ENCODE measurements at places on chromosomes 13 and 19.

GRCh38 chr13:31452525-31452924, 252.8 kb downstream of the B3GLCT start:
- no peak for DNase-seq

- no peak for DNase-seq
Measured at GRCh38 chr13:30126903-30127428, 180.4 kb downstream of the KATNAL1 start.

GRCh38 chr13:20582026-20582425, 15.1 kb downstream of the IFT88 start:
- no peak for DNase-seq

- no peak for DNase-seq
Measured at GRCh38 chr13:26604784-26605545, 47.5 kb downstream of the WASF3 start.

- no peak for DNase-seq
Measured at GRCh38 chr13:74194846-74195245, 60.6 kb upstream of the KLF12 start.

GRCh38 chr13:81487151-81487550, 1146.2 kb upstream of the SPRY2 start:
- DNase-seq, result peak; percentile 26

DNA sequence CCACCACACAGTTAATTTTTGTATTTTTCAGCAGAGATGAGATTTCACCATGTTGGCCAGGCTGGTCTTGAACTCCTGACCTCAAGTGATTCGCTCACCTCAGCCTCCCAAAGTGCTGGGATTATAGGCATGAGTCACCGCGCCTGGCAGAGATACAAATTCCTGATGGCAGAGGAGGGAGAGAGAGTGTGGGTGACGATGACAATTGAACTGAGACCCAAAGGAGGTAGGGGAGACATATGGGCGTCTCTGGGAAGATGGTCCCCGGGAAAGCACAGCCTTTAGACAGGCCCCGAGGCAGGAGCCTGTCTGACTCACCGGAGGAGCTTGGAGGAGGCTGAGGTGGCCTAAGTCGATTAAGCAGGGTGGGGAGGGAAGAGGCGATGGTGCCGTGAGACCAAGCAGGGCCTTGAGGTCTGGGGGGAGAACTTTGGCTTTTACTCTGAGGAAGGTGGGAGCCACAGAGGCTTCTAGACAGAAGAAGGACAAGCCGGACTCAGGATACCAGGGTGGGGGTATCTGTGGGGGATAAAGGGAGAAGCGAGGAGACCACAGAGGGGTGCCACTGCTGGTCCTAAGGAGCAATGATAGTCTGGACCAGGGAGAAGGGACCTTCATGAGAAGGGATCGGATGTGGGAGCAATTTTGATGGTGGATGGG, 38.2 kb downstream of the ARRDC2 start:
- DNase-seq, result no peak

GRCh38 chr13:50357586-50358118, 342.4 kb downstream of the KCNRG start:
- DNase-seq, result peak; percentile 85

GRCh38 chr13:32248801-32249200, 66.4 kb downstream of the ZAR1L start:
- no peak for DNase-seq

GRCh38 chr13:43545317-43545874, 241.4 kb downstream of the ENOX1 start:
- DNase-seq, result no peak

- no peak for DNase-seq
Measured at GRCh38 chr13:84686973-84687372, 804.7 kb upstream of the SLITRK1 start.

- DNase-seq, result peak; percentile 61
Measured at GRCh38 chr13:36919833-36920615, at the start of gene SMAD9. TSS of gene SMAD9 (minus strand) at chr13:36920238. CDS start at chr13:36879689, 40,549 bp downstream.

DNA sequence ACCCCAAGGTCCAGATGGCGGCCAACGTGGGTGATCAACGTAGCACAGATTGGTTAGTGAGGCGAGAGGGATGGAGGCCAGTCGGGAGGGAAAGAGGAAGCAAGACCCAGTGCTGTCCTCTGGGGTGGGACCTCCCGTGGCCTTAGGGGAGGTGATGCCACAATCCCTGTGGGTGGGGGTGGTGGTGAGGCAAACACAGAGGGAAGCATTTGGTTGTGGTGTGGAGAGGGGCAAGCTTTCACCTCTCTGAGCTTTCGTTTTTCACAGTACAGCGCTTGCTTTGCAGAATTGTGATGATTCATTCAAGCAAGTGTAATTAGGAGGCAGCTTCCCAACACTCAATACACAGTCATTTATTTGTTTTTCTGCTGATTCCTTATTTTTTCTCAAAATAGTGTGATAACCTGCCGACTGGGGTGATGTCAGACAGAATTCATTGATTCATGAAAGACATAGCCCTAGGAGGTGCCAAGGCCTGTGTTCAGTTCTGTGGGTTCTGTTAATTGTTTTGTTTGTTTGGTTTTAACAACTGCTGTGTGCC, 2.4 kb downstream of the LENG8 start:
- no peak for DNase-seq

GRCh38 chr19:19711306-19711933, 21.5 kb downstream of the ZNF14 start:
- no peak for DNase-seq

- no peak for DNase-seq
Measured at GRCh38 chr19:48392860-48393558, 459 bp upstream of the GRIN2D start.

DNA sequence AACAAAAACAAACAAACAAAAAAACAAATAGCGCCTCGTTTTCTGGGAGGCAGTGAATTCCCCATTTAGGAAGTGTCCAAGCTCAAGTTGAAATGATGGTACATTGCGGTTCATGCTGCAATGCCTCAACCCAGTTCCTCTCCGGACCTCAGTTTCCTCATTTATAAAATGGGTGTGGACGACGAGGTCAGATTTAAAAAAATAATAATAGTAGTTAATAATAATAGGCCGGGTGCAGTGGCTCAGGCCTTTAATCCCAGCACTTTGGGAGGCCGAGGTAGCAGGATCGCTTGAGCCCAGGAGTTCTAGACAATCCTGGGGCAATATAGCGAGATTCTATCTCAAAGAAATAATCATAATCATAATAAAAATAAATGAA, 15.5 kb upstream of the ERCC1 start:
- DNase-seq, result no peak

- no peak for DNase-seq
Measured at GRCh38 chr13:41811588-41812021, 149.3 kb downstream of the VWA8 start.

DNA sequence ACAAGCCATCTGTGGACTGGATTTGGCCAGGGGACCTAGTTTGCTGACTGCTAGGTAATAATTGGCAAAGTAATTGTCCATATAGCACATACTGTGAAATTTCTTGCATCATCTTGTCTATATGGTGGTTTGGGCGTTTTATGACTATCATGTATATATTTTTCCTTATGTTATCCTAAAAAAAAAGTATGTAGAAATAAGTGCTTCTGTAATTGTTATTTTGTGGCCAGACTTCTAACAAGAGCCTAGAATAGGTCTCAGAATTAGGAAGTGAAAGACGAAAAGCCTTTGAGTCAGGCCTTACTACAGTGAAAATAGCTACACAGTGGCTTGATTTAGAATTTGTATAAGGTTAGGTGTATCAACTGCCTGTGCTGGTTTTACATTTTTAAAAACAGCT, 4.2 kb downstream of the FNDC3A start:
- DNase-seq, result no peak

DNA sequence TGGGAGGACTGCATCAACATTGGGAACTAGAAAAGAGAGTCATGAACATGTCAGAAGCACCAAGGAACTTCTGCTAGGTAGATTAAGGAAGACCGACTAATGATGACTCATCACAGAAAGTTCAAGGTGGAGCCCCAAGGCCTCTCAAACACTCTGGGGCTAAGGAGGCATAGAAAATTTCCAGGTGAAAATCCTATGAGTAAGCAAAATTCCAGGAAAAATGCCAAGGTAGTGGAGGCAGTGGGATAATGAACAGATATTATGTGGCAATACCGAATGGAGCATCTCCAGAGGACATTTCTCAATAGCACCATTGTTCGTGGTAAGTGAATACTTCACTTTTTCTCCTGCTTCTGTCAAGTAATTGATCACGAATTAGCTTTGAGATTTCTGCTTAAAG, 336.5 kb downstream of the MZT1 start:
- no peak for DNase-seq

DNA sequence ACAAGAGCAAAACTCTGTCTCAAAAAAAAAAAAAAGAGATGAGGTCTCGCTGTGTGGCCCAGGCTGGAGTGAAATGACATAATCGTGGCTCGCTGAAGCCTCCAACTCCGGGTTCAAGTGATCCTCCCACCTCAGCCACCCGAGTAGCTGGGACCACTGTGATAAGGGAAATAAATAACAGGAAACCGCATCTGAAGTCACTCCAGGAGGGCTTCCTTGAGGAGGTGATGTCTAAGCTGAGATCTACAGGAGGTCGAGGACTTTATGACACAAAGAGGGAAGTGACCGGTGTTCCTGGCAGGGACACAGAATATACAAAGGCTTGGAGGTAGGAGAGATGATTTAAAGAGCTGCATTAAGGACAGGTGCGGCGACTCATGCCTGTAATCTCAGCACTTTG, 8.9 kb upstream of the NR2F6 start:
- DNase-seq, result no peak

- DNase-seq, result no peak
Measured at GRCh38 chr19:57016076-57016475, 103.7 kb upstream of the USP29 start.

- DNase-seq, result no peak
Measured at GRCh38 chr19:54165222-54165621, 5.7 kb upstream of the LENG1 start.

DNA sequence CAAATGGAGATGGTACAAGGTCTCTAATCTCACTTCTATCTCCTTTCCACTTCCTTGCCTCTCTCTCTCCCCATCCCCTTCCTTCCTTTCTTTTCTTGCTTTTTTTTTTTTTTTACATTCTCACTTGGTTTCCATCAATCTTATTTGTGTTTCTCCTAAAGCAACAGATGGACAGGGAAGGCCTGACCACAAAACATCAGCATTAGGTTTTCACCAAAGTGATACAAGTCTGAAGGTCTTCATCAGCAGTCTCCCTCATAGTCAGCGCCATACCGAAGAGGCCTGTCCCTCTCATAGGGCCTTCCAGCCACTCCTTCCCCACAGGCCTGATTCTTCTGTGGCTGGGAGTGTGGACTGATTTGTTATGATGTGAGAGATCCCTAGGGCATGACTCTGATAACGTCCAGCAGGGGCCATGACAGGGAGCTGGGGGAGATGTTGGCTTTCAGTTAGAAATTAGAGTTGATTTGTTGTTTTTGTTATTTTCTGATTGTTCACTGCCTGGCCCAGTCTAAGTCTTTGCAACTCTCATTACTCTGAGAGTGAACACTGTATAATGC, 158.7 kb downstream of the SLC7A1 start:
- no peak for DNase-seq

DNA sequence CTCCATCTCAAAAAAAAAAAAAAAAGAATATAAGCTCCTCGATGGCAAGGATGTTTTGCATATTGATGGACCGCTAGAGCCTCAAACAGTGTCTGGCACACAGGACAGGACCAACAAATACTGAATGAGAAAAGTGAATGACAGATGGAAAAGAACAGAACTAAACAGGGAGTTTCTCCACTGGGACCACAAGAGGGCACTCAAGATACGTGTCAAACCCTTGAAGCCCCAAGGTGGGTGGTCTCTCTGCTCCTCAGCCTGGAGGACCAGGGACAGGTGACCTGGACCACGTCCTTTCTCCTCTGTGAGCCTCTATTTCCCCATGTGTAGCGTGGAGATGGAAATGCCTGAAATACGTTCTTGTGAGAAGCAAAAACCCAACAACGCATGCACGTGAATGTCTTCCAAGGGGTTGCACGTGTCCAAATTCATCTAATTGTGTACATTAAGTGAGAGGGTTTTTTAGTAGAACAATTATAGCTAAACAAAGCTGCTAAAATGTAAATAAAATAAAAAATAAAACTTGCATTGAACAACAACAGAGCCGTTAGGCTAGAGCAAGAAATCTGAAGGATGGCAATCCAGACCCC, 5.7 kb upstream of the CDC42EP5 start:
- DNase-seq, result peak; percentile 26

DNA sequence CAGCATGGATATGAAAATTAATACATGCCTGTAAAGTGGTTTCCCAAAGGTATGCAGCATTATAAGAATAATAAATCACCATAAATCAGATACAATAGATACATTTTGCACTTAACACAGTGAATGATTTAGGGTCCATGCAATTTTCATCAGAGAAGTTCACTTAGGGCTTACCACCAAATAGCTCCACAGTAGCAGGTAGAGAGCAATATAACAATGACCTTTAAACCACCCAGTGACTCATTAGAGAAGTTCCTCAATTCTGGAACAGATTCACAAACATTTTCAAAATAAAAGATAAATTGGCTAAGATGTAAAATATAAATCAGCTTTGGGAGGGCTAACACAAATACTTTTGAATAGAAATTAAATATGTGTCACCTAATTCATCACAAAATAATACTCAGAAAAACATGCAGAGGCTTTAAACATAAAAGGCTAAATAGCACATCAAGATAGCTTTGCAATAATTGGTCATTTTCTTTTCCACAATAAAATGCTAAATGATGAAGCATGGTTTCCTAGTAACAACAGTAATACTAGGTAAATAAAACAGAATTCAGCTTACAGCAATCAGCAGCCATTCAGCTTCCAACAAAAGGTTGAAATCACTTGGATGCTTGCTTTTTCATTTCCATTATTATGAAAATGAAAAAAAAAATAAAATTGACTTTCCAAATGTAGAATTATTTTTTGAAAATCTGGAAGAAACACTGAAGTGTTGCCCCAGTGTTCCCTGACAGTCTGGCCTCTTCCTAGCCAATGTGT, 84.3 kb upstream of the NBEA start:
- peak; percentile 34 for DNase-seq

- no peak for DNase-seq
Measured at GRCh38 chr19:12494260-12494860, 9.7 kb upstream of the ZNF709 start.

DNA sequence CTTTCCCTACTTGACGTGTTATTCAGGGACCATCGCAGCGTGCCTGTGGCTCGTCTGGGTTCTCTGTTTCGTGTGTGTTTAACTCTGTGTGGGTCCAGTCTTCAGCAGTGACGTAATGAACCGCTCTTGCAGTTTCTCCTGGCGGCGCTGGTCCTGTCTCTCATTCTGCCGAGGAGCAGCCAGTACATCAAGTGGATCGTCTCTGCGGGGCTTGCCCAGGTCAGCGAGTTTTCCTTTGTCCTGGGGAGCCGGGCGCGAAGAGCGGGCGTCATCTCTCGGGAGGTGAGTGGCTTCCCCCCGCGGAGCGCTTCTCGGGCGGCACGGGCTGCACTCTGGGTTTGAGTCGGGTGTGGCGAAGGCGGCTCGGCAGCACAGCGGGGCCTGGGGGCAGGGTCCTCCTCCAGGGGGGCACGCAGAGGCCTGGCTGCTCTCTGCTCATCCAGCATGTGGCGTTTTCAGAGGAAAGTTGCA, 36.3 kb upstream of the TFDP1 start:
- no peak for DNase-seq

Measured in NCI-H748 treated with DMSO at 0.1 percent for 48 hours (cell line).